Left renal cortex interstitium (tissue), 4 donors: ENCODE measurements at places on chromosomes 12 and 14. TPM values are rescaled to one million over a fixed set of nuclear protein-coding genes. Genes with fewer than 3 reads are reported as not detected.

DNA sequence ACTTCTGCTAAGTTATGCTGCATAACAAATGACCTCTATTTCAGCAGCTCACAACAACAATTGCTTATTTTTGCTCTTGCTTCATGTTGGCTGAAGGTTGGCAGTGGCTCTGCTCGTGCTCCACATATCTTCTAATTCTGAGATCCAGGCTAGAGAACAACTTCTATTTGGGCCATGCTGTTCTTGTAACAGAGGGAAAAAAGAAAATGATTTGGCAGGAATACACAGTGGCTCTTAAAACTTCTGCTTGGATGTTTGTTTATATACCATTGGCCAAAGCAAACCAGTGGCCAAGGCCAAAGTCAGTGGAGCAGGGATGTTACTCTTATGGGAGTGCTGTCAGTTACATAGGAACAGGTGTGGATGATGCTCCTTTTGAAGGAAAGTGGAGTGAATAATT lies 32.1 kb downstream of the GPHN start:
- no peak for DNase-seq

DNA sequence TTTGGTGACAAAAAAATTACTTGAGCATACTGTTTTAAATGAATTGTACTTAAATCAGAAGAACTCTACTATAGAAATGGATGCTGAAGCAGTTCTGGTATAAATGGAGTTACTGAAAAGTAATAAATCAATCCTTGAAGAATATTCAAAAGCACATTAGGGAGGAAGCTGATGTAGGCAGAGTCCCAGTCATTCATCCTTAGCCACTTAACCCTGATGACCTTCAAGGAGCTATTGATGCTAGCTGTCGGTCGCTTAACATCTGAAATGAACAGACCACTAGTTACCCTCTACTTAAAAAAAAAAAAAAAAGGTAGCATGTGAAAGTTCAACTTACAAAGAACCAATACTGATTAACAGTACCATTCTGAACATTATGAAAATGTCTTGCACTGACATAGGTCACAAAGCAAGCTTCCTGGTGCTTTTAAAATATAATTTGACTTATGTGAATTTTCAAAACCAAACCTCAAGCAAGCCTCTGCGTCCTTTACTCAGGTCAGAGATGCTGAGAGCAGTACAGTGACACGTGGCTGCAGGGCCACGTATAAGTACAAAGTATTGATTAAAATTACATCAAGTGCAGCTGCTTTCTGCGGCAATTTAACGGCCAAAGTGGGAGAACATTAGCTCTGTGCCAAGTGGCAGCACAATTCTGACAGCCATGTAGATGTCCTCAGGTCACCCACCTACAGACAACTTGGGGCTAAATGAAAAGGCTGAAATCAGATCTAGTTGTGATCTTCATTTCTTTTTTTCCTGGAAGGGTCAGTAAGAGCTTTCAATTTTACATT lies 18.1 kb downstream of the PPM1H start:
- no peak for DNase-seq

The SERPINA10 gene
- 0.28 TPM for polyA plus RNA-seq

DNA sequence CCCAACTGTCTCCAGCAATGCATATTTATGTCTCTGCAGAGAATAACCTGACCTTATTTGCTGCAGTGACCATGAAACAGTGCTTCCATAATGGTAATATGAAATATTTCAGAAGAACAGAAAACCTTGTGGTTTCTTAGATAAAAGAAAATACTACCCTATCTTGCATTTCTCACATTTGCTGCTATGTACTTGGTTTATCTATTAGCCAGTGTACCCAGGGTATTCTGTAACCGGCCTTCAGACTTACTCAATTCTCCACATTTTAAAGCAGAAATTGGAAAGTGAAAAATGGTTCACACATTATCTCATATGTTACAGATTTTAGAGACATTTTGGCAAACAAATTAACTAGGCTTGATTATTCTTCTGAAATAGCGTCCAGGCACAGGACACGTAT lies 57.9 kb upstream of the CCDC91 start:
- DNase-seq: no peak

GRCh38 chr14:80615831-80616230 lies 325.7 kb downstream of the CEP128 start:
- no peak for DNase-seq

GRCh38 chr14:100239211-100239839 lies 381 bp downstream of the YY1 start:
- no peak for DNase-seq

- no peak for DNase-seq
Measured at GRCh38 chr12:40144023-40144422, 38.1 kb upstream of the SLC2A13 start.

GRCh38 chr14:80958226-80958625 lies 2.8 kb downstream of the TSHR start:
- no peak for DNase-seq

GRCh38 chr14:95208598-95208997 lies 51.3 kb upstream of the DICER1 start:
- no peak for DNase-seq

- no peak for DNase-seq
Measured at GRCh38 chr12:57460468-57460784, 841 bp downstream of the GLI1 start.

The ATN1 gene
- 189 TPM for polyA plus RNA-seq

The GLI1 gene
- polyA plus RNA-seq: 18.3 TPM

DNA sequence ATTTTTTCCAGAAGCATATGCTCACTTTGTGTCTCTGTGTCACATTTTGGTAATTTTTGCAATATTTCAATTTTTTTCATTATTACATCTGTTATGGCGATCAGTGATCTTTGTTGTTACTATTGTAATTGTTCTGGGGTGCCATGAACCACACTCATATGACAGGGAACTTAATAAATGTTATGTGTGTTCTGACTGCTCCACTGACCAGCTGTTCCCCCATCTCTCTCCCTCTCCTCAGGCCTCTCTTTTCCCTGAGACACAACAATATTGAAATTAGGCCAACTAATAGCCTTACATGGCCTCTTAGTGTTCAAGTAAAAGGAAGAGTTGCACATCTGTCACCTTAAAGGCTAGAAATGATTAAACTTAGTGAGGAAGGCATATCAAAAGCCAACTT lies 46.0 kb downstream of the SCN8A start:
- DNase-seq: no peak

DNA sequence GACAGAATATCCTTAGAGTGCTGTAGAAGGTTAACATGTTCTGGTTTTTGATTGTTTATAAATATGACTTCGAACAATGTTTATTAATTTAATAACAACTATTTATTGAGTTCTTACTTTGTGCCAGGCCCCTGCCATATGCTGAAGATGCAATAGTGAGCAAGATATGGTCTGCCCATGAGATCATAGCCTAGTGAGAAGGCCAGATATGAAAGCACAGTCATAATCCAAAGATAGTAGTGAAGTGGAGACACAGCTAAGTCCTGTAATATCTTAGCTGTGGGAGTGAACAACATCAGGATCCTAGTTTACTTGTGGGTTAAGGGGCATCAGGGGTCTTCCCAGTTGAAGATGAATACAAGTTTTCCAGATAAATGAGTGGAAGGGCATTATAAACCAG lies 189.4 kb upstream of the FBXO33 start:
- no peak for DNase-seq

The RDH12 gene
- polyA plus RNA-seq: 0.61 TPM

DNA sequence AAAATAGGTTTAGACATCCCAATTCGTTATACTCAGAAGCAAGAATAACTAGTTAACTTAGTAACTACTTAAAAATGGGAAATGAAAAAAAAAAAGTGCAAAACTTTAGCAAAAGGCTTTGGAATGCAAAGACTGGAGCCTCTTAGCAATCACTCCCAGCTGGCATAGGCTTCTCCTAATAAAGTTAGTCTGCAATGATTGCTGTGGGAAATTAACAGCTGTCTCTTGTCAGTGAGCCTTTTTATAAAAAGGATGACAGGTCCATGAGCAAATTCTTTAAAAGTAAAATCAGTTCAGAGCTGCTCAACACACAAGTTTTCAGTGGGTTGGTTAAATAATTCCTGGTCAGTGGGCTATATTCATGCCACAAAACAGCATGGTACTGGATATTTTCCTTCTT lies 7.4 kb upstream of the SYCP3 start:
- peak; percentile 6 for DNase-seq

- DNase-seq: no peak
Measured at GRCh38 chr12:75720812-75721641, 209.6 kb upstream of the KRR1 start.

GRCh38 chr14:86672080-86672479 lies 1142.1 kb downstream of the FLRT2 start:
- DNase-seq: no peak

DNA sequence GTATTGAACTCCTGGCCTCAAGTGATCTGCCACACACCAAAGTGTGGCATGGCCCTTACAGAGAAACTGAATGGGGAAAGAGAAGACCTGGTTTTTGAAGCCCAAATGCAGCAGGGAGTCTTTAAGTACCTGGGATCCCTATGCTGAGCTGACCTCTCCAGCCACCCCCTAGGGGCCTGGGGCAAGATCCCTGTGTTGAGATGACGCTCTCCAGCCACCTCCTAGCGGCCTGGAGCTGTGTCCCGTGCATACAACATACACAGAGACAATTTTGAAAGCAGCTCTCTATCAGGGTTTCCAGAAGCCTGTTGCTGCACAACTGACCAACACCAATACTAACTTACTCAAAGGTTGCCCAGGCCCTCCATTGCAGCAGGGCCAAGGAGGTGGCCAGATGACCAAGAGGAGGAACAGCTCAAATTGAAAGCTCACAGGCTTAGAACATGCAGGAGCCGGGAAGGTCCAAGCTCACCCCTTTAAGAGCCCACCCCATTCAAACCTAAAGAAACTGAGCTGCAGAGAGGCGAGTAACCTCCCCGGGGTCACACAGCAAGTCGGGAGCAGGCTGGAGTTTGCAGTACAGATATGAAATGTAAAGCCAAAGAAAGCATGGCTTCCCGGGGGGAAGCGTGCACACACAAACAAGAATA lies 31.5 kb downstream of the TTC7B start:
- DNase-seq: no peak

DNA sequence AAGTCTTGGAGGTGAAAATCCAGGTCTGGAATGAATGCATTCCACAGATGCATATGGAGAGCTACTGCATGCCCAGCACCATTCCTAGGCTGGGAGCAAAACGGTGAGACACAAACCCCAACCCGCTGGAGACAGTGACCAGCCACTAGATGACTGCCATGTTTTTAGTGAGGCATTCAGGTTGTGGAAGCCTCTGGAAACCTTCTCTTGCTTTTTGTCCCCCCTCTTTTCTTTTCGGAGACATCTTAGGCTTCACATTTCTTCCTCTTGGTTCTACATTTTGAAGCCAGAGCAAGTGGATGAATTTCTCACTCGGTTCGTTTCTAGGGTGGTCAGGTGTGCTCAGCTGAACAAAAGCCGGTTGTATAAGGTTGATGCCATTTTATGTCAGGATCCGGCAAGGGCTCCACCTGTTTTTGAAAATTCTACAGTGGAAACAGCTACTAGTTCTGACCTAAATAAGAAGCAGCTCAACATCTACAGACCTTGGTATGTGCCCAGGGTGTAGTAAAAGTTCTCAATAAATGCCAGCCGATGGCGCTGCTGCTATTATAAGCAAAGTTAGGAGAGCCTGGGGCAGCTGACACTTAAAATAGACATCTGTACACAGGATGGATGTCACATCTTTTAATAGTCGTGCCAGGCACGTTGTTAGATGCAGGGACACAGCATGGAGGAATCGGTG lies 1.8 kb upstream of the ZNF839 start:
- no peak for DNase-seq

GRCh38 chr14:102605029-102605428 lies 12.6 kb downstream of the RCOR1 start:
- DNase-seq: no peak

DNA sequence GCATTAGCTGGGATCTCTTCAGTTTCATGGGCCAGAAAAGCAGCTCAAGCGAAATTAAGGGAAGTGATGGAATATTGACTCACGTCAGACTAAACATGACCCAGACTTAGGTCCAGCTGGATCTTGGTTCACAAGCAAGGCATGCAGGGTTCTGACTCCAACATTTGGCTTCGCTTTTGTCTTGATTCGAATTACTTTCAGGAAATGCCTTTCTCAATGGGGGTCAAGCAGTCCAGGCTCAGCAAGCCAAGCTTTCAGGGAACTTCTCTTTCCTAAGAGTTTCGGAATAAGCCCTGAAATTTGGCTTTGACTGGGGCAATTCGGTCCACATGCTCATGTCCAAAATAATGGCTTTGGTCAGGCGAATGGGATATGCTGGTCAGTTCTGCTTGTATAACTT lies 678.7 kb upstream of the TMEM132C start:
- no peak for DNase-seq

The FMNL3 gene
- 38.9 TPM for polyA plus RNA-seq

The ISM2 gene
- 3.6 TPM for polyA plus RNA-seq

GRCh38 chr12:32777691-32778175 lies 22.0 kb upstream of the YARS2 start:
- DNase-seq: no peak

GRCh38 chr12:101859664-101860607 lies 17.4 kb upstream of the DRAM1 start:
- no peak for DNase-seq

DNA sequence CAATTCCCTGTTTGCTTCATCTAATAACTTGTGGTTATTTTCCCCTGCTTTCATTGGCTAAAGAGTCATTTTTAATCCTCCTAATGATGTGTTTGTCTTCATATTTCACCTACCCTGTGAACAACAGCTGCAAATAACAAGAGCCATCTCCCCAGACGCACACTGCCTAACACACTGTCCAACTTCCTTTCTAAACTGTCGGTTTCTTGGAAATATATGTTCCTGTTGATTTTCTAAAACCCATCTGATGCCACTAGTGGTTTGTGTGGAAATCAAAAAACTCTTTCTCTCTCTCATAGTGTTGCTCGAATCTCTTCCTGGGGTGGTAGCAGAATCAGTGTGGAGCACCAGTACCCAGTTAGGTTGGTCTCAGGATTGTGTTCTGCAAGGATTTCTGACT lies 226.9 kb downstream of the EPS8 start:
- no peak for DNase-seq

The GPD1 gene
- 67.6 TPM for polyA plus RNA-seq
